ENCODE measurements at places on chromosomes 5 and 9.

DNA sequence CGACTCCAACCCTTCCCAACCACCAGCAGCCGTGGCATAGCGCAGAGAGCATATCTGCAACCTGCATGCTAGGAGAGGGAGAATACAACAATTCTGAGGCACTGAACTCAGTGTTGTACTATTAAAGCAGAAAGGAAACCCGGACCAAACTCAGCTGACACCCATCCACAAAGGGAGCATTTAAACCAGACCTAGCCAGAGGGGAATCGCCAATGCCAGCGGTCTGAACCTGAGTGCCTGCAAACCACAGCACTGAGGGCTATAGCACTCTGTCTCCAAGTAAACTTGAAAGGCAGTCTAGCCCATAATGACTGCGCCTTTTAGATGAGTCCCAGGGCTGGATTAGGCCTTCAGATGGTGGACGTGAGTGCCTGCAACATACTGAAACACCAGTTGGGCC lies 494.4 kb upstream of the PTPRD start:
- no peak for DNase-seq

- DNase-seq: no peak
These were observed 76.1 kb upstream of the ADAMTS2 start for GRCh38 chr5:179421144-179421901.

DNA sequence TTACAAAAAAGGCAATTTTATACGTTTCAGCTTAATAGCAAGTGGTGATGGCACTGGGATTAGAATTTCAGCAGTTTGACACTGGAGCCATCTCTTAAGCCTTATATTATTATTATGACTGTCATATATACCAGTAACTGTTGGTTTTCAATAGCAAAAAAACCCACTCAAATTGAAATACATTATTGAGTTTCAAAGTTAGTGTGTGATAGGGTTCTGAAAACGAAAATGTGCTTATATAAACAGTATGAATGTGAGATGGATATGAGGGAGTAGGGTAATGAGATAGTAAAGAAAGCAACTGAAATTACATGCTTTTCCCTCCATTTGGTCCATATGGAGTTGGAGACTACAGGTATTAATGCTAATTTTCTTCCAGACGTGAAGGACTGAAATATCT lies 68.6 kb upstream of the ACTBL2 start:
- no peak for DNase-seq

- no peak for DNase-seq
These were observed 155.9 kb upstream of the PHYKPL start for GRCh38 chr5:178388386-178389025.

DNA sequence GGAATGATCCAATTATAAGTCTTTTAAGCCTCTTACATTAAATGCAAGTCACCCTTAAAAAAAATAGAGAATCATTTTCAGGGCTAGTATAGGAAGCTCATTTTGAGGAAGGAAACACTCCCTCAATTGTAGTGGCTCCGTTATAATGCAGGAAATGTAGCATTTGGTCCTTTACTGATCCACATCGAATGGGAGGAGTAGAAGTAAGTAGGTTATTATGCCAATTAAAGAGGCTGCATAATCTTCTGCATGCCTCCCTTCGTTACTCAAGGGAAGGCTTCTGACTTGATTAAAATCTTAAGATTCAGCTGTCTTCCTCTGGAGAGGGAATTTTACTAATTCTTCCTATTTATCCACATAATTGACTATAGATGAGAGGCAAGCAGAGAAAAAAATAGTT lies 579.2 kb upstream of the COX7C start:
- no peak for DNase-seq

DNA sequence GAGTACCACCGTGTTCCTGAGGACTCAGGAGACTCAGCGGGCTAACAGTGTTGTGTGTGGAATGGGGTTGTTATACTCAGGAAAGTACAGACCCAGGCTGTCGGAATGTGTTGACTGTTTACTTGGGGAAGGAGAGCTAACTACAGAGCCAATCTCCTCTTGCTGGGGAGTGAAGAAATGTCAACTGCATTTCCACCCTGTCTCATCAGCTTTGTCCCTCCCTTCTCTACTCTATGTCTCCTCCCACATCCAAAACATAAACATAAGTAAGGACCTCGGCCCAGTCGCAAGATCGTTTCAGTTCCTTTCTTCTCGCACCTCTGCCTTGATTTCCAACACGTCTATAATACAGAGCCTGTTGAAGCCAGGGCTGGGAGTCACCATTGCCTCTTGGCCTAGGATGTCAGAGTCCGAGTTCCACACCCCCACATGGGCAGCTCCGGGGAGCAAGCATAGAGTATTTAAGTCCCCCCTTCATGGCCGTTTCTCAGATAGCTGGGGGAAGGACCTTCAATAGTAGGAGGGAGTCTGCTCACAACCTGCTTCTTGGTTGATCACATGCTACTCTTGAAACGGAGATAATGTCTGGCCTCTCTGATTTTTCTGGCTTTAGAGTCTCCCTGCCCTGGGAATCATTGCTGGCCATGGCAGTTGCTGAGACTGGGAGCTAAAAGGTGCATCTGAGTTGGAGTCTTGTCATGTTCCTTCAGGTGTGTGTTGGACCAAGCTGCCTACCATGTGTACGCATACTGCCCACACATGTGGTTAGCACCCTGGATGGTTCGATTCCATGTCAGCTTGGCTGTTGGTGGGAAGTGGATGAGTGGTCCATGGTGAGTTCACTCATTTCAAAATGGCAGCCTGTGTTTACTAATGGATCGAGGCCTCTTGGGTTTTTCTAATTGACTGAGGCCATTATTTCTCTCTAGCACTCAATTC lies 147.3 kb downstream of the MTX3 start:
- no peak for DNase-seq

DNA sequence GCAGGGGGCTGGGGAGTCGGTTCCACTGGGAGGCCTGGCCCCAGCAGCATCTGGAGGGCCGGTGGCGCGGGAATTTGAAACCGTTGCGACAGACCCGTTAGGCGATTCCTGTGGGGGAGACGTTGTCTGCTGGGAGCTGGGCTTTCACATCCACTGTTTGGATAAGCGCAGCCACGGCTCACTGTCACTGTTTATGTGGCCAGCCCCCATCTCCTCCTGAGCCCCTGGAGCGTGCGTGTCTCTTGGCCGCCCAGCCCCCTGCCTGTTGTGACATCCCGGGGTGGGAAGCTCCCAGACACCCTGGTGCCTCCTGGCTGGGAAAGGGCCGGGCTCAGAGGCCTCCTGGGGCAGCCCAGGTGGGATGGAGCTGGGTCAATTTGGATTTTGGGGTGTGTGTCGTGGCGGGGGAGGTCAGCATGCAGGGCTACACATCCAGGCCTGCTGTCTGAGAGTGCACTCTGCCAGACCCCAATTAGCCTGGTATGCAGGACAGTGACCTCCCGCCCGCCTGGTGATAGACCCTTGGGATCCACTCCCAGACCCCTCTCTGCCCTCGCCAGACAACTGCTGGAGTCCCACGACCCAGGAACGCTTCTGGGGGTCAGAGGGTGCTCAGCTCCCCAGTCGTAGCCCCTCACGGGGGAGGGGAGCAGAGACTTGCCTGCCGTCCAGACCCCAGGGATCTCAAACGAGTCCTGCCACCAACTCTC lies 62.0 kb upstream of the RNU6ATAC start:
- no peak for DNase-seq

DNA sequence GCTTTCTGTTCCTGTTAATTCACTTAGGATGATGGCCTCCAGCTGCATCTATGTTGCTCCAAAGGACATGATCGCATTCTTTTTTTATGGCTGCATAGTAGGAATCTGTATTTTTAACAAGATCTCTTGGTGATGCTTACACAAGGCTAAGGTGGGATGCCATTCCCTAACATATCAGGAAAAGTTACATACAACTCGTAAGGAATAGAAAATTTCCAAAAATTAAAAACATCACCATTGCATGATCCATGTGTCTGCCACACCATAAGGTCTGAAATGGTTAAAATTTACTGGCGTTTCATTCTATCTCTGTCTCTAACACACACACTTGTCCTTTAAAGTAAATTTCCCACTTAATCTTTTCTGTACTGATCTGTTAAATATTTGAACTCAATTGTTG lies 608.4 kb downstream of the PRELID2 start:
- no peak for DNase-seq

GRCh38 chr9:97786341-97786740 lies 66.7 kb upstream of the FOXE1 start:
- no peak for DNase-seq

DNA sequence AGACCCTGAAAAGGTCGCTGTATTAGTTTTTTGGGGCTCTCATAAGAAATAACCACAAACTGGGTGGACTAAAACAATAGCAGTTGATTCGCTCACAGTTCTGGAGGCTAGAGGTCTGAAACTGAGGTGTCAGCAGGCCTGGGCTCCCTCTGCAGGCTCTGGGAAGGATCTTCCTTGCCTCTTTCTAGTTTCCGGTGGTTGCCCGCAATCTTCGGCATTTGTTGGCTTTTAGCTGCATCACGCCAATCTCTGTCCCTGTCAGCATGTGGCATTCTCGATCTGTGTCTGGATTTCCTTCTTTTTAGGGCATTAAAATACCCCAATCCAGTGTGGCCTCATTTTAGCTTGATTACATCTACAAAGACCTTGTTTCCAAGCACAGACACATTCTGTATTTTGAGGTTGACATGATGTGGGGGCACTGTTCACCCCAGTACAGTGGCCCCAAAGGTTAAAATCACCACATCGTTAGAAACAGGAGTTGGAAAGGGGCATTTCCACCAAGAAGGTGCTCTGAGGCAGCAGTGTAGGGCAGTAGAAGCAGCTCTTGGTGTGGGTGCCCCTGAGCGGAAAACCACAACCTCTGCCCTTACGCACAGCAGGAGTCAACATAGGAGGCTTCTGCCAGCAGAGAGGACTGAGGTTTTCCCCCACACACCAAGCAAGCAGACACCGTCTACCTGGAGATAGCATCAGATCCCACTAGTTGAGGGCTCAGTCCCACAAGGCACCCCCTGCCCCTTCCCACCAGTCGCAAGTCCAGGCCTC lies 13.5 kb downstream of the ZNF79 start:
- DNase-seq: no peak

- no peak for DNase-seq
These were observed 8.5 kb upstream of the GLT6D1 start for GRCh38 chr9:135647884-135648283.

DNA sequence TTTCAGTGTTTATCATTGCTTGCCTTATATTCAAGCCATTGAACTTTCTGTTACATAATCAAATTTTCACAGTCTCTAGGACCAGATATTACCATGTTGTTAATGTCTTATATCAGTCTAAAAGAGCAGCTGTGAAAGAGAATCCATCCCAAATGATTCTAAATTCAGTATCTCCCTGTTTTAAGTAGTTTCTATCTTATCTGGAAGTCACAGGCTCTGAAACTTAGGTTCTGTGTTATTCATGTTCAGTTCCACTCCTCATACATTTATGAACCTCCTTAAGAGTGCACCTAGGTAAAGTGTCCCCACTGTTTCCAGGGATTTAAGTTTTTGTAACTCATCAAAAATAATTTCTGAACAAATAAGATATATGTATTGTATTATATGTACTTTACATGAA lies 9.7 kb downstream of the LYRM7 start:
- no peak for DNase-seq

GRCh38 chr9:121748727-121749423 lies 97.4 kb downstream of the DAB2IP start:
- DNase-seq: no peak

GRCh38 chr9:7974335-7974960 lies 174.9 kb upstream of the DMAC1 start:
- DNase-seq: no peak

GRCh38 chr5:26757941-26758340 lies 280.4 kb downstream of the CDH9 start:
- DNase-seq: no peak

- no peak for DNase-seq
These were observed 4.4 kb downstream of the RAPGEF1 start for GRCh38 chr9:131735238-131736128.

DNA sequence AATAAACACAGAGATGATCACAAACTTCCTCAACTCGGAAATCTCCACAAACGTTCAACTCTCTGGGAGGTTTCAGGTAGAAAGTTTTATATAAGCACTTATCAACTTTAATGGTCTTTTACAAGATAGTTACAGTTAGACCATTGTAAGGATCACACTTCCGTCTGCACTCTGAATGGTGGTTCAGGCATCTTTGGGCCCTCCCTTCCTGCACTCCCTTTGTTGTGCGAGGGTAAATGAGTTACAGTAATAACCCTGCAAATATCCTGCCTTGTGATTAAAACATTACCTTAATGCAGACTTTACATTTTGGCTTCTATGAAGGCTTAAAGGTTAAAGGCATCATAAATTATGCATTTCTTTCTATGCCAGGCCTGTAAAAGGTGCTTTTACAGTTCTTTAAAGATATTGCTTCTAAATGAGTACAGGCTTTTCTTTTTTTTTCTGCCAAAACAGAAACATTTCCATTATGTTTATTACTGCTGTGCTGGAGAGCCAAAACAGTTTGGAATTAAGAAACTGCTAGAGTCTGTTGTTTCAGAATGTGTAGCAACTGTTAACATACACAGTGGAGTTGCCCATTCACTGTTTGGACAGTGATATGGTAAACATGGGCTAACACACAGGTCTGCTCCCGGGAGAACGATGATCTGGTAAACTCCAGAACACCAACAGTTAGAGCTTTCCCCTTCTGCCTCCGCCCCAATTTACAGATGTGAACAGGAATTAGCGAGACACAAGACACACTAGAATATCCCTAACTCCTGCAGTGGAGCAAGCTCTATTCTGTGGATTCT lies 1.1 kb downstream of the PRUNE2 start:
- DNase-seq: no peak

DNA sequence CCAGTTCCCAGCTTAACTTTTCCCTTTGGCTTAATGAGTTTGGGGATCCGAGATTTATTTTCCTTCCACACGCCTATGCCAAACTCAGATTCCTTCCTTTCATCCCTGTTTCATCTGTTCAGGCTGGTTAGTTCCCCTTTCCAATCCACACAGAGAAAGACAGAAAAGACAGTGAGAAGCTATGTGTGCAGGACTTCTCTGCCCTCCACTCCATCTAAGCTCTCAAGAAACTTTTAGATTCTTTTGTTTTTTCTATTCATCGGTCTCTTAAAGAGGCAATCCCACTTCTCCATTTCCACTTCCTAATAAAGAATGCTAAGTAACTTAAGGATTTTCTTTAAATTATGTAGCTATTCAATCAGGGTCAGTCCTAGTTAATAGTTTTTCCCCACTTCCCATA lies 11.2 kb downstream of the ITGA1 start:
- no peak for DNase-seq

GRCh38 chr5:158758675-158759074 lies 341.0 kb downstream of the EBF1 start:
- DNase-seq: no peak

DNA sequence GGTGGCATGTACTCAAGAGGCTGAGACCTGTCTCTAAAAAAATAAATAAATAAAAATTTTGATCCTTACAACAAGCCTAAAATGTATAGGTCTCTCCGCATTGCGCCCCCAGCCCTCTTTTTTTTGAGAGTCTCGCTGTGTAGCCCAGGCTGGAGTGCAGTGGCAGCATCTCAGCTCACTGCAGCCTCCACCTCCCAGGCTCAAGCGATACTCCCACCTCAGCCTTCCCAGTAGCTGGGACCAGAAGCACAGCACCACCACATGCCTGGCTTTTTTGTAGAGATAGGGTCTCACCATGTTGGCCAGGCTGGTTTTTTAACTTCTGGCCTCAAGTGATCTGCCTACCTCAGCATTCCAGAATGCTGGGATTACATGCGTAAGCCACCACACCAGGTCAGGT lies 2.2 kb upstream of the GARIN3 start:
- no peak for DNase-seq
